Astrocyte of the hippocampus (primary cell): ENCODE measurements at places on chromosomes 11 and 22.

DNA sequence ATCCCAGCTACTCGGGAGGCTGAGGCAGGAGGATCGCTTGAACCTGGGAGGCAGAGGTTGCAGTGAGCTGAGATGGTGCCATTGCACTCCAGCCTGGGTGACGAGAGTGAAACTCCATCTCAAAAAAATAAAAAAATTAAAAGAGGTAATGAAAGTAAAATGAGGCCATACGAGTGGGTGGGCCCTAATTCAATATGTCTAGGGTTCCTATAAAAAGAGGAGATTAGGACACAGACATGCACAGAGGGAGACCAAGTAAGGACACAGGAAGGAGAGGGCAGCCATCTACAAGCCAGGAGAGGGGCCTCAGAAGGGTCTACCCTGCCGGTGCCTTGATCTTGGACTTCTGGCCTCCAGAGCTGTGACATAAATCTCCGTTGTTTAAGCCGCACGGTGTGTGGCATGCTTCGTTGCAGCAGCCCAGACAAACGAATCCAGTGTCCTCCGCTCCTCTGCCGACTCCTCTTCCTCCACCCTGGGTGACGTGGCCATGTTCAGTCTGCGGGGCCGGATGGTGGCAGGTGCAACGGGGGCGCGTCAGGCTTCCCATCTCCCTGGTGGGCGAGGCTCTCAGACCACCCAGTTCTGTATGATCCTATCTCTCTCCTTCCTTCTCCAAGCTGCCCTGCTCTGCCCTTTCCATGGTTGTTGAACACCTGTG lies 51.6 kb upstream of the PARVG start:
- no peak for DNase-seq

- DNase-seq: no peak
Observed at GRCh38 chr22:42696331-42696967, 24.2 kb downstream of the A4GALT start.

- DNase-seq: no peak
Observed at GRCh38 chr11:2315395-2316168, 13.8 kb downstream of the TSPAN32 start.

DNA sequence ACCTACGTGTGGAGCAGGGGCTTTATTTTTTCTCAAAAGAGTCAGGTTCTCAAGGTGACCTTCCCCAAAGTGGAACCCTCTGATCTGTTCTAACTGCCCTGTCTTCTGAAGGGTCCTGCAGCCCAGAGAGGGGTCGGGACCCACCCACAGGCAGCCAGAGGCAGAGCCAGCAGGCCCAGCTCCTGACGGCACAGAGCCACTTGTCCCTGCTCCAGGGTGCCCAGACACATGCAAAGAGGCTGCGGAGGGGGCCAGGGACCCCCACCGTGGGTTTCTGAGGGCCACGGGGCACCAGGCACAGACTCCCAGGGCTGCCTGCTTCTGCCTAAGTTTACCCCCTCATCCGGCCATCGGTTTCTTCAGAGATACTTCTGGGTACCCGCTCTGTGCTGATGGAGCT lies 37.1 kb downstream of the FLRT1 start:
- DNase-seq: no peak

GRCh38 chr22:44600207-44600785 lies 101.7 kb upstream of the PRR5 start:
- no peak for DNase-seq

DNA sequence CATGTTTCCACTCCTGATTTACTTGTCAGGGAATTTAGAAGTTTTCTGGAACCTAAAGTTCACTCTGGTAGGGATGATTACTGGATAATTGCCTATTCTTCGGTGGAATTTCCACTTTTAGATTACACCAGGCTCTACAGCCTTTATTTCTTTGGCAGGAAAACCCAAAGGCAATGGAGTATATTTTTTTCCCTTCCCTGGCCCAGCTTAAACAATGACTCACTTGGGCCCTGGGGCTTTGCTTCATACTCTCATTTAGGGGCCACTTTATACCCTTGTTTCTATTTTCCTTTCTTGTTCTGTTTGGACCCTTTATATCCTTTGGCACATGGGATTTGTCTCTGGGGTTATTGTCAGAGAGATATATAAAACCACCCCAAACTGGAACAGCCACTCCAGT lies 114.7 kb downstream of the CSTPP1 start:
- DNase-seq: peak; percentile 63

DNA sequence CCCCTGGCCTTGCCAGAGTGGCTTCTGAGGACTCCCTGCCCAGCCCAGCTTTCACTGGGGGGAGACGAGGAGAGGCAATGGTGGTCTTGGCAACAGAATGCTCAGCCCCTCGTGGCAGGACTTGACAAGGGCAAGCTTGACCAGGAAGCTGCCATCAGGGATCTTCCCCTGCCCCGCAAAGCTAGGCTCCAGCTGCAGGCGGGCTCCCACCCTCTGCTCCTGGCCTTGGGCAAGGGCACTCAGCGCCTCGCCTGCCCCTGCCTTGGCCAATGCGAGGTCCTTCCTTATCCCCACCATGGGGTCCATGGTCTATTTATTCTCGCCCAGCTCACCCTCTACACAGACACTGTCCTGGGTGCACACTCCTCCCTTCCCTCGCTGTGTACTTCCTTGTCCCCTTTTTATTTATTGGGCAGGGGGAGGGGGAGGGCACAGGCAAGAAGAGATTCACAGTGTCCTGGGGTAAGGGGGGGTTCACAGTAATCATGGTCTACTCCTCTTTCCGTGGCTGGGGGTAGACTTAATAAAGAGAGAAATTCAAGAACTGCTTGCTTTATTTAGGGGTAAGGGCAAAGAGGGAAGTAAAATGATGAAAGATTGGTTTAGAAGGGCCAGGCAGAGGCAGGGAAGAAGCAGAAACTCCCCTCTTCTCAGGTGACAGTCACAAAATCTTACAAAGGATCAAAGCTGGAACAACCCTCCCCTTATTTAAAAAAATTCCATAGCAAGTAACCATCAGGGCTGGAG lies 1.6 kb downstream of the GPHA2 start:
- no peak for DNase-seq

DNA sequence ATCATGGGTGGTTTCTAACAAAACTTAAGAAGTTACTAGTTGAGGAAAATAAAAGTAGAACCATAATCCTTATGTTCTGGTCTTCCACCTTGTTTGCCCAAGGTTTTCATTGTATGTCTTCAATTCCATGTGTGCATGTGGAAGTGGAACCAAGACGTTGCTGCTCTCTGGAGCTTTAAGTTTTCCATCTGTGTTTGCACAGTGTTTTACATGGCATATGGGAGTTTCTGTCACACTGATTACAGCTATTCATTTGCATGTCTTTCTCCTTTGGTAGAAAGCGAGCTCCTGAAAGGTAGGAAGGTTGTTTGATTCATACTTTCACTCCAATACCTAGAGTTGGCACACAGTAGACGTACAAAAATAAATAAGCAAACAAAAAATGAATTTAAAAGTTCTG lies 112.6 kb upstream of the LUZP2 start:
- DNase-seq: no peak

GRCh38 chr11:73366265-73366610 lies 10.0 kb upstream of the RELT start:
- DNase-seq: no peak

GRCh38 chr22:26923531-26923930 lies 266.1 kb downstream of the MIAT start:
- no peak for DNase-seq

DNA sequence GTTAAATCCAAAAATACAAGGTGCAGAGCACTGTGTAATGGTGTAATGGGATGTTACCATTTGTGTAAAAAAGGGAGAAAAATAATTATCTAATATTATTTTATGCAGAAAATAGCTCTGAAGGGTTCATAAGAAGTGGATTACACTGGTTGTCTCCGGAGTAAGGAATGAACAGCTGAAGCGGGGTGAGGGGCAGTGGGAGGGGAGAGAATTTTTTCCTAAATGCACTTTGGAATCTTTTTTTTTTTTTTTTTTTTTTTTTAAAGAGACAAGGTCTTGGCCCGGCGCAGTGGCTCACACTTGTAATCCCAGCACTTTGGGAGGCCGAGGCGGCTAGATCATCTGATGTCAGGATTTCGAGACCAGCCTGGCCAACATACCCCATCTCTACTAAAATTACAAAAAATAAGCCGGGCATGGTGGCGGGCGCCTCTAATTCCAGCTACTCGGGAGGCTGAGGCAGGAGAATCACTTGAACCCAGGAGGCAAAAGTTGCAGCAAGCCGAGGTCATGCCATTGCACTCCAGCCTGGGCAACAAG lies 6.8 kb upstream of the POLR3H start:
- no peak for DNase-seq

DNA sequence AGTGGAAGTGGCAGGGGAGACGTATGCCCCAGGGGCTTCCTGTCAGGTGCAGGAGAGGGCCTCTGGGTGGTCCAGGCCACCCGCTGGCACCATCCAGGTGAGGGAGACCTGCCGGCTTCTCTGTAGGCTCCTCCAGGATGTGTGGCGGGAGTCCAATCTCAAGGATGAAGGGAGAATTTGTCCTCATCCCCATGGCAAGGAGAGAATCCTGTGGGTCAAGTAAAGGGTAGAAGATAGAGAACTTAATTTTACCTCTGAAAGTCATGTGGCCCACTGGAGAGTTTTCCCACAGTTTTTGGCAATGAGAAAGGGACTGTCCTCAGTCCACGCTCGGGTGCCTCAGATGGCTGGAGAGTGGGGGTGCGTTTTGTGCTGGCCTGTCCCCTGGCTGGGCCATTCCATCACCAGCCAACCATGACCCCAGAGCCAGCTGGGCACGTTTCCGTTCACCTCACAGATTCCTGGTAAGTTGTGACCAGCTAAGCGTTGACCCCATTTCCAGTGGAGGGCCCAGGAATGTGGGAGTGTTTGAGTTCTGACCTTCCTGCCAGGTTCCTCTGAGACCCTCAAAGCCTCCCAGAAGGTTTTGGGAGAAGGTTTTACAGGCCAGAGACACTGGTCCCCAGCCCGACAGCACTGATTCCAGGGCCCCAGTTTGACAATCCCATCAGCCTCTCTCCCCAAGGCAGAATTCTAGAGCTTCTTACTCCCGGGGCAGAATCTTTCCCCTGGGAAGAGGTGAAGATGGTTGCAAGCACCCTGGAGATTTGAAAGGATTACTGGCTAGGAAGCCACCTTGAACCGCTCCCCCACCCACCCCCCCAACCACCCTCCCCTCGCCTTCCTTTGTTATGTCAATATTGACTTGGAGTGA lies 2.6 kb downstream of the OVOL1 start:
- no peak for DNase-seq
